ENCODE measurements at places on chromosomes 2 and 18.

DNA sequence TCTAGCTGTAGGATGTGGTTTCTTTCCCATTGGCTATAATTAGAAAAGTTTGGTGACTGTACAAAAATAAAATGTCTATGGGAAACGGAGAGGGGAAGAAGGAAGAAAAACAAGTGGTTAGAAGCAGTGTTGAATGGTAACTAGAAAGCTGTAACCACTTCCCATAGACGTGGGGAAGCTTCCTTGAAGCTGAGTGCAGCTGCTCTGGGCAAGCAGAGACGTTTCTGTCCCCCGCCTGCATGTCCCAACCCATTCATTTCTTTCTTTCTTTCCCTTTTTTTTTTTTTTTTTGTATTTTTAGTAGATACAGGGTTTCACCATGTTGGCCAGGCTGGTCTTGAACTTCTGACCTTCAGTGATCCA lies 367.8 kb upstream of the HS6ST1 start:
- DNase-seq: no peak

GRCh38 chr2:118661179-118661578 lies 186.3 kb downstream of the EN1 start:
- DNase-seq: no peak

DNA sequence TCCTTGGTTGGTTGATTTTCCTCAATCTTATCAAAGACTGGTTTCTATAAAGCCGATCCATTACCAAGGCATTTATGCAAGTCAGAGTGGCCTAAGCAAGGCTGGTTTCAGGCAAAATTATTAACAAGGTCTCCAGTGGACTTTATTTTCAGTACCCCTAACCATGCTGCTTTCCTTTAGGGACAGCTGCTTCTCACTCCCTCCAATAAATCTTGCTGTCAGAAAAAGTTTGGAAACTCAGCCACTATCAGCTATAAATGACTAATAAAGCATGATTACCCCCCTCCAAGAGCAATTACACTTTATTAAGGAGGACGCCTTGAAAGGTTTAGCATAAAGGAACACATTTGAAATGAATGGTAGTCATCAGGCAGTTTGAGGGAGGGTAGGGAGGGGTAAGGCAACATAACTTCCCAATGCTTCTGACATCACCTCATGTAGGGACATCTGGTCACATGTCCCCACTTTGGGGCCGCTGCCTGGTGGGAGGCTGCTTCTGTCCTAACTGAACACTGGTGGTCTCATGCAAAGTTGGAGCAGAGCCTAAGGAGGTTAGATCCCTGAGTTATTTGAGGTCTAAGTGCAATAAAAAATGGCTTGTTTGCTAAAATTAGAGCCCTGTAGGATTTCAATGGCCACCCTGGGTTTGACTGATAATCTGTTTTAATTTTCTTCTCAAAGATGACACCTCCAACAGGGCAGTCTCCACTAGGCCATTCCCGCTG lies 58.0 kb upstream of the TMEM178A start:
- no peak for DNase-seq

DNA sequence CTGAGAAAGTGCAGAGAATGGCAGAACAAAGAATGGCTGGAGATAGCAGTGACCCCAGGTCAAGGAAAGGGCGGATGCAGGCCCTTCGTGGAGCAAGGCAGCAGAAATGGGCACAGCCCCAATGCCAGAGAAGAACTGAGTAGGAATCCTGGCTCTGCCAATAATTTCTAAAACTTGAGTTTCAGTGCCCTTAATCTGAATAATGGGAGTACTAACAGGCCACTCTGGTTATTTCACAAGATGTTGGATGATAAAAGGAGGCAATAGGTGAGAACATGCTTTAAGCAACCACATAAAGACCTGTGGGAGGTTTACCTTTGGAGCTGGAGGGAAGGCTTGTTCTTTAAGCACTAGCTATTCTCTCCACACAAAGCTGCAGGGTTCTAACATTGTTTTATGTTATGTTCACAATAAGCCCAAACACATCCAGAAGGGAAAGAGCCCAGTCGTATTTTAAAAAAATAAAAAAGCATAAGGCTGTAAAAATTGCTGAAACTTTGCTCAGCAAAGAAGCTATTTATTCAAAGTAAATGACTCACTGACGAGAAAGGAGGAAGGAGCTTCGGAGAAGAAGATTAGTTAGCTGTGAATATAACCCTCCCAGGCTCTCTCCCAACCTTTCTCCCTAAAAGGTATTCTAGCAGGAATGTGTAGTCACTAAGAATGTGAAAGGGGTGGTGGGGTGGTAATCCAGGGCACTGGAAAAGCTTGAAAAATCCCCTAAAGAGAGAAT lies 470.2 kb downstream of the TXNL1 start:
- peak; percentile 64 for DNase-seq

- no peak for DNase-seq
These were observed 833.2 kb downstream of the GALR1 start for GRCh38 chr18:78082816-78083215.

DNA sequence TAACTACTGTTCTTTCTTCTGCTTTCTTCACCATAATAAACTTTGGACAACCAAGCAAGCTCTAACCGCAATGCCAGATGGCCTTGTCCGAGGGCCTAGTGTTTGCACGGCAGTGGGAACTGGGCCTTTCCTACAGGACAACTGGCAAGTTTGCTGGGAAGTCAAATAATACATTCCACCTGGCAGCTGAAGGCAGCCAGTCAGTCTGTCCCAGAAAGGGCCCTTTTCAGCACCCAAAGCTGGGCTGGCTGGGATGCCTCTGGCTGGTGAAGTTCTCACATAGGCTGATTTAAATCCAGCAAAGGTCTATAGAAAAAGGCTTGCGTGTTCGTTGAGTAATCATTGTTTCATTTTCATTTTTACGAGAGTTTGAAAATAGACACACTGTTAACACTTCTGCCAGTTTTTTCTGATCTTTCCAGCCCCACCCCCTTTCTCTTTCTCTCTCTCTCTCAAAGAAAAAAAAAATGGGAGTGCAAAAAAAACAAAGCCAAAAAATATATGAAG lies 110.0 kb upstream of the EPAS1 start:
- no peak for DNase-seq

DNA sequence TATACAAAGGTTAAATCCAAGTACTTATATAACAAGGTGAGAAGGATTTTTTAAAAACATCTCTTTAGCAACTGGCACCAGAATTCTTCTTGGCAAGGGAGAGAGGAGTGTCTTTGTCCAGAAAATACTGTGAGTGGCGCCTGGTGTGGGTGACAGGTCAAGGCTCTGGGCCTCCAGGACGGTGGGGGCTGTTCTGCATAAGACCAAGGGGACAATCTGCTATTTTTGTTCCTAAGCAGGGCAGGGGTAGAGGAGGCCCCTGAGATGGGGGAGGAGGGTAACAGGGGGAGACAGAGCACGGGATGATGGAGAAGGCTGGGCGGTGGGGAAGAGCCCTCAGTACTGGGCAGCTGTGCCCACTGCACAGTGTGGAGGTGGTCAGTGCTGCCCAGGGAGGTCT lies 51.6 kb upstream of the TAF1B start:
- DNase-seq: no peak

- DNase-seq: no peak
These were observed 31.0 kb downstream of the MTERF4 start for GRCh38 chr2:241070811-241071676.

- no peak for DNase-seq
These were observed 63.2 kb downstream of the MOGAT1 start for GRCh38 chr2:222734703-222735014.

DNA sequence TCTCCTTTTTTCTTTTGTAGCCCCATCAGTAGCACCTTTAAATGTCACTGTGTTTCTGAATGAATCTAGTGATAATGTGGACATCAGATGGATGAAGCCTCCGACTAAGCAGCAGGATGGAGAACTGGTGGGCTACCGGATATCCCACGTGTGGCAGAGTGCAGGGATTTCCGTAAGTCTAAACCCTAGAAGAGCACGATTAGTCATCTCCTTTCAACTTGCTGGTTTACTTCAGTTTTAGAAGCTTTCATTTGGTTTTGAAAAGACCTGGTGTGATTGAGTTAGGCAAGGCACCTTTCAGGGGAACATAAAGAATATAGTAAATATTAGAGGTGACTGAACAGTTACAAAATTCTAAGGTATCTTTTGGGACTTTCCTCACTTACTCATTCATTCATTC lies 72.2 kb upstream of the TMEM87B start:
- no peak for DNase-seq
